Left lung (tissue), 14 donors: ENCODE measurements at places on chromosomes 6 and 20. TPM values are rescaled to one million over a fixed set of nuclear protein-coding genes. Genes with fewer than 3 reads are reported as not detected.

GRCh38 chr6:167306401-167306998 is 15.4 kb downstream of the UNC93A start:
- H3K4me1 ChIP-seq = no peaks in the 10 kb centered on the region
- no peaks in the 10 kb centered on the region for H3K36me3 ChIP-seq
- H3K27ac ChIP-seq = no peak overlapping the region

DNA sequence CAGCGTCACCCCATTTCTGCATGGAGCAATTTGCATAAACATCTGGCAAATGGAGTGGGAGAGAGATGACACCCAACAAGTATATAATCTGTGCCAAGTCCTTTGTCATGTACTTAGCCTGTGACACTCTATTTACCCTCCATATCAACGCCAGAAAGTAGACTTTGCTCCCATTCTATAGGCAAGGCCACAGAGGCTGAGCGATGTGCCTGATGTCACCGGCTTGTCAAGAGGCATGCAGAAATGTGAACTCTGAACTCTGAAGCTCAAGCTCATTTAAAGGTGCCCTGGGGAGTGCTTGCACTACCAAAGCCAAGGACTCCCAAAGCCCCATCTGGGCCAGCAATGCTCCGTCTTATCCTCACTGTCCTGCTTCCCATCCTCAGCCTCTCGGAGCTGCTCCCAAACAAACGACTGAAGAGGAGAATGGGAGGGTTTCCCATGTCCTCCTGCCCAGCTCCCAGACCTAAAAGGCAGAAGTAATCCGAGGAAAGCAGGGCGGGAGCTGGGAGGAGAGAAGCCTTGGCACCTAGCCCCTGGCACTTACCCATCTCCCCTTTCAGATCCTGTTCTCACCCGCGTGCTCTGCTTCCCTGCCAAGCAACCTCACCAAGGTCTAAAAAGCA is 9.2 kb downstream of the CPNE5 start:
- H3K4me1 ChIP-seq = peaks cover 11% of the 10 kb centered on the region
- no peak overlapping the region for H3K27ac ChIP-seq
- no peaks in the 10 kb centered on the region for H3K36me3 ChIP-seq
- H3K27me3 ChIP-seq = no peaks in the 10 kb centered on the region

DNA sequence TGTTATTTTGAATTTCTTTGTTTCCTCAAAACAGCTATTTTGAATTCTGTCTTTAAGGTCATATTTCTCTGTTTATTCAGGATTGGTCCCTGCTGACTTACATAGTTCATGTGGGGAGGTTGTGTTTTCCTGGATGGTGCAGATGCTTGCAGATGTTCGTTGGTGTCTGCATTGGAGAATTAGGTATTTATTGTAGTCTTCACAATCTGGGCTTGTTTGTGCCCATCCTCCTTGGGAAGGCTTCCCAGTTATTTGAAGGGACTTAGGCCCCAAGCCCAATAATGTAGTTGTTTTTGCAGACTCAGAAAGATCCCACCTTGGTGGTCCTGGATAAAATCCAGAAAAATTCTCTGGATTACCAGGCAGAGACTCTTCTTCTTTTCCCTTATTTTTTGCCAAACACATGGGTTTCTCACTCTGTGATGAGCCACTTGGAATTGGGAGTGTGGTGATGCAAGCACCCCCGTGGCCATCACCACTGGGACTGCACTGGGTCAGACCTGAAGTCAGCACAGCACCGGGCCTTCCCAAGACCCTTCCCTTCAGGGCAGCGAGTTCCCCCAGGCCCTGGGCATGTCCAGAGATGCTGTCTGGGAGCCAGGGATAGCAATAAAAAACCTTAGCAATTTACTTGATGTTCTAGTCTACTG is 81.6 kb upstream of the EZR start:
- no peak for DNase-seq
- no peak overlapping the region for H3K4me3 ChIP-seq
- no peaks in the 10 kb centered on the region for H3K36me3 ChIP-seq
- H3K4me1 ChIP-seq = no peaks in the 10 kb centered on the region
- no peak overlapping the region for H3K27ac ChIP-seq

GRCh38 chr20:41150664-41151063 is 13.3 kb downstream of the PLCG1 start:
- H3K4me1 ChIP-seq = peaks cover 24% of the 10 kb centered on the region
- H3K4me3 ChIP-seq = no peak overlapping the region
- DNase-seq = no peak
- peak overlapping the region; percentile 92 for H3K27ac ChIP-seq
- no peaks in the 10 kb centered on the region for H3K36me3 ChIP-seq

DNA sequence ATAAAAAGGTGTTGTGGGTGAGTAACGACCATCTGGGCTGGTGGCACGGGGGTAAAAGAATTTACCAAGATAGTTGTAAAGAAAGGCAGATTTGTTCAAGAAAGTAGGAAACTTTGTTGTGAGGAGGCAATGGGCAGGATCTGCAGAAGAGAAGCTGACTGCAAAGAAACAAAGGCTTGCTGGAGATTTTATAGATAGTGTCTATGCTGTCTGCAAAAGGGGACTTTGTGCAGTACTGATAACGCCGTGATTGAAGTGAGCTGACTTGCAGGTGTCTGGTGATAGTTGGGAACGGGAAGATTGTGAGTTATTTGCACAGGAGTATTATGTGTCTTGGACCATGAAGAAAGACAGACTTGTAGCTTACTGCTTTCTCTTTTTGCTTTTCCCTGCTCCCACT is 36.8 kb upstream of the GSTA3 start:
- no peaks in the 10 kb centered on the region for H3K4me1 ChIP-seq
- H3K4me3 ChIP-seq = no peak overlapping the region
- H3K27me3 ChIP-seq = no peaks in the 10 kb centered on the region
- DNase-seq = no peak
- H3K36me3 ChIP-seq = no peaks in the 10 kb centered on the region

DNA sequence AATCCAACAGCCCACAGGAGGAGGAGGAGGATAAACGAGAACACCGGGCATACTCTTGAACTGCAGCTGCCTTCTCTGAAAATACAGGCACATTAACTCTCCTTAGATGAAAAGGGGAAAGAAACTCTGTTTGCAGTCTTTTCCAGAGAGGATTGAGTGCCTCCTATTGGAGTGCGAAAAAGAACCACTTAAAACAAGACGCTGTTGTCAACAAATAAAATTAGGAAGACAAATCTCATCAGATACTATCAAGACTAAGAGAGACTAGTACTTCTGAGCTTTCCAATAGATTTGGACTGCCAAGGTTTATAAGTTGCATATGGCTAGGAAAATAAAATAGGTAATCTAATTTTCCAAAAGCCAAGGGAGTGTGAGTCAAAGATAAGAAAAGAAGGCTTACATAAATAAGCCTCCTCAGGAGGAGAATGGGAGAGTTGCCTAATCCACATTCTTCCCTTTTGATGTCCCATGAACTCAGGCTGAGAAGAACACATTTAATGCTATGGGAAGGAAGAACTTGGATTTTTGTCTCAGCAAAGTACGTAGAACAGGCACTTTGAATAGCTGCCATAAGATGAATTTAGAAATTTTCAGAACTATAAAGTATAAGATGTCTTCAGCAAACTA is 154.7 kb downstream of the ARHGAP18 start:
- no peak overlapping the region for H3K27ac ChIP-seq
- H3K36me3 ChIP-seq = no peaks in the 10 kb centered on the region
- H3K4me1 ChIP-seq = no peaks in the 10 kb centered on the region
- DNase-seq = no peak
- H3K4me3 ChIP-seq = no peak overlapping the region

- no peaks in the 10 kb centered on the region for H3K4me1 ChIP-seq
- H3K4me3 ChIP-seq = no peak overlapping the region
- no peak for DNase-seq
- no peaks in the 10 kb centered on the region for H3K36me3 ChIP-seq
- no peak overlapping the region for H3K27ac ChIP-seq
Observed at GRCh38 chr6:54191461-54191860, 80.2 kb downstream of the MLIP start.

Gene TNFRSF21
- 42.4 TPM for total RNA-seq

Gene CFAP206
- total RNA-seq = 0.93 TPM

Gene CYP39A1
- 11.8 TPM for total RNA-seq

Gene GRIK2
- total RNA-seq = 0.24 TPM
